Amniotic epithelial cell (primary cell): ENCODE measurements at places on chromosomes 4 and X.

DNA sequence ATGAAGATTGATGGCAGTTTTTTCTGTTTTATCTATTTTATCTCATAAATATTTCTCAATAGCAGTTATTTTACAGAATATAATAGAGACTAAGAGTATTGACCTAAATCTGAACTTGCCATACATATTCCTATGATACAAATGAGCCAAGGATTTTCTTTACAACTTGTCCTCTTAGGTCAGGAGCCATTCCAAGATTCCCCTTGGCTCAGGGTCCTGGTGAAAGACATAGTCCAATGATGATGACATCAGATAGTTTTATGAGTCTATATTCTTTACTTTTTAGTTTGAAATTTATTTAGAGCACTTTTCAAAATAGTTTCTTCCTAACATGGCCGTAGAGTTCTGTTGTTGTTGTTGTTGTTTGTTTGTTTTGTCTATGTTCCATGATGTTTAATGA is 869.1 kb upstream of the GRID2 start:
- no peak for DNase-seq

DNA sequence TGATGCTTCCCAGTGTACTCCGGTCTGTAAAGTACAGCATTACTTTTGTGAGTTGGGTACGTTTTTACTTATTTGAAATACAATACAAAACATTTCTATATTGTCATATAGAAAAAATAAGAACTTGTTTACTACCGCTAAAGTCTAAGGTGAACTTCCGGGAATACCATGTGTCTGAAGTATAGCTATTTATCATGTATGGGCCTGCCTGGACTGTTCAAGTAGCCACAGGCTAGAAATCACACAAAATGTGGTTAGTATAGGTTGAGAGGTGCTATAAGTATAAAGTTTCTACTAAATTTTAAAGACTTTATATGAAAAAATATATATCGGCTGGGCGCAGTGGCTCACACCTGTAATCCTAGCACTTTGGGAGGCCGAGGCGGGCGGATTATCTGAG is 152.3 kb downstream of the ARAP2 start:
- no peak for DNase-seq

DNA sequence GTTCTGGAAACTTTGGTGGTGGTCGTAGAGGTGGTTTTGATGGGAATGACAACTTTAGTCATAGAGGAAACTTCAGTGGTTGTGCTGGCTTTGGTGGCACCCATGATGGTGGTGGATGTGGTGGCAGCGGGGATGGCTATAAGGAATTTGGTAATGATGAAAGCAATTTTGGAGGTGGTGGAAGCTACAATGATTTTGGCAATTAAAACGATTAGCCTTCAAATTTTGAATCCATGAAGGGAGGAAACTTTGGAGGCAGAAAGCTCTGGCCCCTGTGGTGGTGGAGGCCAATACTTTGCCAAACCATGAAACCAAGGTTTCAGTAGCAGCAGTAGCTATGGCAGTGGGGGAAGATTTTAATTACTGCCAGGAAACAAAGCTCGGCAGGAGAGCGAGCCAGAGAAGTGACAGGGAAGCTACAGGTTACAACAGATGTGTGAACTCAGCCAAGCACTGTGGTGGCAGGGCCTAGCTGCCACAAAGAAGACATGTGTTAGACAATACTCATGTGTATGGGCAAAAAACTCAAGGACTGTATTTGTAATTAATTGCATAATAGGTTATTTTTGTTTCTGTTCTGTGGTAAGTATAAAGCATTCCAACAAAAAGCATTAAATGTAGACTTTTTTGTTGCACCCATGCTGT is 23.2 kb upstream of the SOD3 start:
- DNase-seq, result no peak

DNA sequence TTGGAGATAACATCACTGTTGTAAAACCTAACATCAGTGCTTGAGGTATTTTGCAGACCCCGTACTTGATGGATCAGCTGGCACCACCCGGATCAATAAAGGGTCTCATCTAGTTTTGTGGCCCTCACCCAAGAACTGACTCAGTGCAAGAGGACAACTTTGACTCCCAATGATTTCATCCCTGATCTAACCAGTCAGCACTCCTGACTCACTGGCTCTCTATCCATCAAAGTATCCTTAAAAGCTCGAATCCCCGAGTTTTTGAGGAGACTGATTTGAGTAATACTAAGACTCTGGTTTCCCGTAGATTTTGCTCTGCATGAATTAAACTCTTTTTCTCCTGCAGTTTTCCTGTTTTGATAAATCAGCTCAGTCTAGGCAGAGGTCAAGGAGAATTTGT is 2498.1 kb downstream of the PCDH7 start:
- peak; percentile 9 for DNase-seq

DNA sequence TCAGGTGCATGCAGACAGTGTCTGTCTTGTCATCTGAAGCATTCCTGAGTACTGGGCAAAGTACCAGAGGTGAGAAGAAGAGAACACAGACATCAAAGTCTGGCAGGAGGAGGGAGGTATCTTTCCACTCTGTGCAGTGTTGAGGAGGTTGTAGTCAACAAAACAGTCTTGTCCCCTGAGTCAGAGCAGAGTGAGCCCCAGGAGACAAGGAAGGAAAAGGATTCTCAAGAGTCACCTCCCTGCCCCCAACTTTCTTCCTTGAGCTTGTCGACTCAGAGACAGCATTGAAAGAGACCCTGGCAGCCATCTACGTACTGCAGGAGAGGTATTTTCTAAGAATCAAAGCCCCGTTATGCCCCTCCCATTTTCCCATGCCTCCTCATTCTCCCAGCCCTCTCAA is 4.4 kb upstream of the SRPX start:
- peak; percentile 29 for DNase-seq

GRCh38 chrX:10085223-10085622 is 71.6 kb upstream of the CLCN4 start:
- no peak for DNase-seq

GRCh38 chr4:1927675-1928074 is 56.5 kb downstream of the NSD2 start:
- peak; percentile 51 for DNase-seq

DNA sequence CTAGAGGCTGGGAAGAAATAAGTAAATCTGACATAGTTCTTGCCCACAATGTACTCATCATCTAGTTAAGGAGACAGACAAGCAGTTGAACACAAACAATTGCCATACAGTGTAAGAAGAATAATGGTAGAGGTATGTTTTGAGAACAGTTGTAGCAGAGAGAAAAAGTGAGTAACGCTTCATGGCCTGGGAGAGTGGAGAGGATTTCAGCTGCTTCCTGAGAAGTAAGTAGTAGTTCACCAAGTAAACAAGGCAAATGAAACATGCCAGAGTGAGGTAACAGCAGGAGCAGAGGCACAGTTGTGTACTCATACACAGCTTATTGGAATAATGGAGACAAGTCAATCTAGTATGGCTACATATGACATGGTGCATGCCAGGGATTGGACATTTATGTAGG is 53.6 kb upstream of the RAP2C start:
- peak; percentile 66 for DNase-seq

- DNase-seq, result peak; percentile 74
These were observed 1674.0 kb upstream of the PCDH7 start for GRCh38 chr4:29046186-29046585.

GRCh38 chr4:34269613-34270012 is 1974.7 kb downstream of the ARAP2 start:
- no peak for DNase-seq

DNA sequence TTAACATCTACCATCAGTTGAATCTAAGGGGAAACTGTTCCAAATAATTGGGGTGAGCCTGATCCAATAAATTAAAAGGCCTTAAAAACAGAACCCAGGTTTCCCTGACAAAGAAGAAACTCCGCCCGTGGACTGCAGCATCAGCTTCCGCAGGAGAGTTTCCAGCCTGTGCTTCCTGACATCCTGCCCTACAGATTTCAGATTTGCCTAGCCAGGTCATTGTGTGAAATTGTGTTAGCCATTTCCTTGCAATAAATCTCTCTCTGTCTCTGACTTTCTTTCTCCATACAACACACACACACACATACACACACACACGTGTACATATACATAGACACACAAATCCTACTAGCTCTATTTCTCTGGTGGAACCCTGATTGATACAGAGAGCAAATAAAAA is 48.3 kb upstream of the LCORL start:
- no peak for DNase-seq

- peak; percentile 41 for DNase-seq
These were observed 297.4 kb upstream of the DKK2 start for GRCh38 chr4:107333518-107333917.

GRCh38 chr4:74623041-74623440 is 171.3 kb downstream of the BTC start:
- DNase-seq, result no peak

DNA sequence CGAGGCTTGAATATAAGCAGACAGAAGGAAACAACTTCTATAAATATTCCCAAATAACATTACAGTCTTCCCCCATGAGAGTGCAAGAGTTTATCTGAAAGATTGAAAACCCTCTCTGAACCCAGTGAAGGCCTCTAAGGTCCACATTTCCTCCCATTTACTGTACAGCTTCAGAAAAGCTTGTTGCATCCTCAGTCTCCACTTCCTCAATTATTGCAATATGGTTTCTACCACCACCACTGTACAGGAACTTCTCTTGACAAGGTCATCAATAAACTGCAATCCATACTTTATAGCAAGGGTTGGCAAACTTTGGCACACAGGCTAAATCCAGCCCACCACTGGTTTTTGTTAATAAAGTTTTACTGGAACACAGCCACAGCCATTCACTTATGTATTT is 239.0 kb downstream of the THOC2 start:
- no peak for DNase-seq

GRCh38 chr4:68463796-68464195 is 16.5 kb downstream of the TMPRSS11E start:
- DNase-seq, result peak; percentile 69

GRCh38 chr4:155701827-155702226 is 35.2 kb downstream of the GUCY1A1 start:
- DNase-seq, result no peak

DNA sequence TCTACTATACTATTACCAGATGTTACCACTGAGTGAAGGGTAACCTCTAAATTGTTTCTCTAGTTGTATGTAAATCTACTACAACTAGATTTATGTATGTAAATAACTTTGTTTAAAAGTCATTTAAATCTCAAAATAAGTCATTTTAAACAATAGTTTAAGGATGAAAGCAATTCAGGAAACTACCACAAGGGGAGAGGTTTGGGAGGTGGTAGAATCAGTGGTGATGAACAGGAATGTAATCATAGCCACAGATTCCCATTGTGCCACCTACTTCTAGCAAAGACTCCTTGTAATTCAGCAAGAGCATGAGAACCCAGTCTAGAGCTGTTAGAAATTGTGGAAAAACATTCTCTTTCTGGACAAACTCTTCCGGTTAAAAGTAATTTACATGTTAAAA is 234.6 kb downstream of the SLC7A11 start:
- peak; percentile 18 for DNase-seq

GRCh38 chr4:112060212-112060611 is 85.0 kb upstream of the FAM241A start:
- peak; percentile 46 for DNase-seq

GRCh38 chr4:156778606-156779005 is 193.0 kb downstream of the PDGFC start:
- DNase-seq, result peak; percentile 91

DNA sequence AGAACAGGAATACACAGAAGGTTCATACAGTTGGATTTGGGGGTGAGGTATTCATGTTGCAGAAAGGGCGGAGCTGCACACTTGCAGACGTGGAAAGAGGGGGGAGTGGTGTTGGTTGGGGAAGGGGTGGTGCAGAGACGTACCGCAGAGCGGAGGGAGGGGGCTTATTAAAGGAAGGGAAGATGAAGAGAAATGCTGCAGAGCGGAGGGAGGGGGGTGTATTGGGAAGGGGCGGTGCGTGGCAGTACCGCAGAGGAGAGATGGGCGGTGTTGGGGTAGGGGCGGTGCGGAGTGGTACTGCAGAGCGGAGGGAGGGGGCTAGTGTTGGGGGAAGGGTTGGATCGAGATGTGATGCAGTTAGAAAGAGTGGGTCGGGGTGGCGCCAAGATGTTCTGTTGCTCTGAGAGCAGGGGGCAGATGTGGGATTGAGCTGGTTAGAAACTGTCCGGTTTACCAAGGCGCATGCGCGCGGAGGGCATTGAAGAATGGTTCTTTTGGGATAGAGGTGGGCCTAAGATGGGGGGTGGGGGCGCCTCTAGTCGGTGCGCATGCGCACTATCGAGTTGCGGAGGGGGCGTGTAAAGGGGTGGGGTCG is 900 bp downstream of the TRO start:
- peak; percentile 49 for DNase-seq

DNA sequence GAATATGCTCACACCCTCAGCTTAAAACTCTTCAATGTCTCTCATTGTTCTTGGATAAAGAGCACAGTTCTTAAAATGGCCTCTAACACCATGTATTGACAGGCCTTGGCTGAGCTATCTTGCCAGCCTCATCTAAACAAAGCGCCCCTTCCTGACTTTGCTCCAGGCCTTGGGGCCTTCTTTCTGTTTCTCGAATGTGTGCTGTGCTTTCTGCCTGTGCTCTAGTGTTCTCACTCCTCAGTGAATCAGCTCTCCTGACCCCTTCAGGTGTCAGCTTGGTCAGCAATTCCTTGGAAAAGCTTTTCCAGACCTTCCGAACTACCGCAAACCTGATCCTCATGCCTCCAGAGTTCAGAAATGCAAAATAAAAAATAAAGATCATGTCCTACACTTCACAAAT is 346.3 kb upstream of the FSTL5 start:
- no peak for DNase-seq

GRCh38 chr4:182918044-182918607 is 940 bp upstream of the DCTD start:
- DNase-seq, result no peak

GRCh38 chr4:53132132-53132891 is 233.5 kb downstream of the SCFD2 start:
- no peak for DNase-seq

GRCh38 chr4:140260227-140260626 is 106.2 kb upstream of the MAML3 start:
- DNase-seq, result peak; percentile 86

DNA sequence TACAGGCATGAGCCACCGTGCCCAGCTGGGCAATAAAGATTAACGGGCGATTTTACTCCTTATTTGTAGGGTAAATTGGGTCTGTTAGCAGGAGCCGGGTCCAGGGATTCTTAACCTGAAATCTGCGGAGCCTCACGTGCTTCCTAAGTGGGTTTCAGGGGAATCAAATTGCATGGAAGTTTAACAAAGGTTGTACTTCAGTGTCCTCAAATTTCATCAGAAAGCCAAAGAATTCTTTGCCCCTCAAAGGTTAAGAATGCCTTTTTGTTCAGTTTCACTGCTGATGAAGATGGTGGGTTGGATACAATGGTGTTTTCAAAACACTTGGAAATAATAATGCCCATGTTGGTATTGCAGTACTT is 67.9 kb downstream of the AFF1 start:
- DNase-seq, result no peak

DNA sequence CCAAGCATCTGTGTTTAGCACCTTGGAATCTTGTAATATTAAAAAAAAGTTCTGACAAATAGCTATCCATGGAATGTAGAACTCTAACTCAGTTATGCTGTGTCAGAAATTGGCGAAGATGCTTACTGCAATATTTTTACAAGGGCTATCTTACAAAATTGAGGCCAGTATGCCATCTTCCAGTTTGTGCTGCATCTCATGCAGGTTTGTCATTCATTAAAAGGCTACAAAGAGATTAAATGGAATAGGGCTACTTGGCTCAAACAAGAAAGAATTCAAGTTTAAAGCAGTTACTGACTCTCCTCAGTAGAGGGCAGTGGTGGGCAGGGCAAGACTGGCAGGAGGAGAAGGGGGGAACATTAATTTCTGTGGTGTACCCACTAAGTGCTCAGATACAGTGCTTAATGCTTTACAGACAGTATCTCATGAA is 66.5 kb downstream of the SHROOM4 start:
- peak; percentile 12 for DNase-seq
